SK-N-SH (cell line): ENCODE measurements at places on chromosomes 3 and 15. TPM values are rescaled to one million over a fixed set of nuclear protein-coding genes. Genes with fewer than 3 reads are reported as not detected.

Gene GOLGA8R
- 0.76 and 0.86 TPM in 2 replicates for polyA plus RNA-seq

Gene ARGFX
- polyA plus RNA-seq = not detected in 2 replicates

Gene CEP19
- 2.6 and 3.0 TPM in 2 replicates for polyA plus RNA-seq

- no peak for DNase-seq
Observed at GRCh38 chr3:116734243-116734642, 24.7 kb downstream of the TUSC7 start.

Gene CYP1A1
- 0.07 and 0.15 TPM in 2 replicates for polyA plus RNA-seq

DNA sequence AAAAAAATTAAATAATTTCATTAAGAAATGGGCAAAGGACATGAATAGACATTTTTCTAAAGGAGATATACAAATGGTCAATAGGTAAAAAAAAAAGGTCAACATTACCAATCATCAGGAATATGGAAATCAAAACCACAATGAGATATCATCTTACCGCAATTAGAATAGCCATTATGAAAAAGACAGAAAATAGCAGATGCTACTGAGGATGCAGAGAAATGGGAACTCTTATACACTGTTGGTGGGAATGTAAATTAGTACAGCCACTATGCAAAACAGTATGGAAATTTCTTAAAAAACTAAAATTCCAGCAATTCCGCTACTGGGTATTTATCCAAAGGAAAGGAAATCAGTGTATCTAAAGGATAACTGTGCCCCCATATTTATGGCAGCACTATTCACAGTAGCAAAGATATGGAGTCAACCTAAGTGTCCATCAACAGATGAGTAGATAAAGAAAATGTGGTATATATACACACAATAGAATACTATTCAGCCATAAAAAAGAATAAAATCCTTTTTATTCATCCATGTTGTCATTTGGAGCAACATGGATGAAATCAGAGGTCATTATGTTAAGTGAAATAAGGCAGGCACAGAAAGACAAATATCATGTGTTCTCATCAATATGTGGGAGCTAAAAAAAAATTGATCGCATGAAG is 132.4 kb downstream of the RPL22L1 start:
- no peak for DNase-seq

DNA sequence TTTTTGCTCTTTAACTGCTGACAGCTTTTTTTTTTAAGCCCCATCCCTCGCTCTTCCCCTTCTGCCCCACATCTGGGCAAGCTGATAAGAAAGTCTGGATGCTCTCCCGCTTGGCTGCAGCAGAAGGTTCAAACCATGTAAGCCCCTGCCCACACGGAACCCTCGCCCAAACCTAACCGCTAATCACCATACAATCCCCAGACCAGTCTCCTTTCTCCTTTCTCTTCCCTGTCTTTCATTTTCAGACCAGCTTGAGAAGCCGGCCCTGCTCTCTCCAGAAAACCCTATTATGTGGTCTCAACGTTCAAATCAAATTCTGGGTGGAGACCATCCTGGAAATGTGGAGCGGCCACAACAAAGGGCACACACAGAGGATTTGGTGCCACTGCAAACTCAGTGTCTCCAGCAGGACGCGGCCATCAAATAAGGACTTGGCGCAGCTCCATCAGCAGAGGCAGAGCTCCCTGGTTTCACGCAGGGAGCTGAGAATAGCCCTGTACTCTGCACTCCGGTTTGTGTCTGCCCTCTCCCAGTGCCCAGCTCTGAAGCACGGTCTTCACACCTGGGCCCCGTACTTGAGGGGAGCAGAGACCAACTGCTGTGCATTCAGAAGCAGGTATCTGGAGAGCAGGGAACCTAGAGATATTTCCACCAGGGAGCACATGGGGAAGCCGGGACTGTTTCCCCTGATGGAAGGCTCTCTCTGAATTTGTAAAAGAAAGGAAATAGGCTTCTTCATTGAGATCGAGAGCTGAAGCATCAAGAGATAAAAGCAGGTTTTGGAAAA is 92.6 kb downstream of the XXYLT1 start:
- DNase-seq = peak; percentile 82

DNA sequence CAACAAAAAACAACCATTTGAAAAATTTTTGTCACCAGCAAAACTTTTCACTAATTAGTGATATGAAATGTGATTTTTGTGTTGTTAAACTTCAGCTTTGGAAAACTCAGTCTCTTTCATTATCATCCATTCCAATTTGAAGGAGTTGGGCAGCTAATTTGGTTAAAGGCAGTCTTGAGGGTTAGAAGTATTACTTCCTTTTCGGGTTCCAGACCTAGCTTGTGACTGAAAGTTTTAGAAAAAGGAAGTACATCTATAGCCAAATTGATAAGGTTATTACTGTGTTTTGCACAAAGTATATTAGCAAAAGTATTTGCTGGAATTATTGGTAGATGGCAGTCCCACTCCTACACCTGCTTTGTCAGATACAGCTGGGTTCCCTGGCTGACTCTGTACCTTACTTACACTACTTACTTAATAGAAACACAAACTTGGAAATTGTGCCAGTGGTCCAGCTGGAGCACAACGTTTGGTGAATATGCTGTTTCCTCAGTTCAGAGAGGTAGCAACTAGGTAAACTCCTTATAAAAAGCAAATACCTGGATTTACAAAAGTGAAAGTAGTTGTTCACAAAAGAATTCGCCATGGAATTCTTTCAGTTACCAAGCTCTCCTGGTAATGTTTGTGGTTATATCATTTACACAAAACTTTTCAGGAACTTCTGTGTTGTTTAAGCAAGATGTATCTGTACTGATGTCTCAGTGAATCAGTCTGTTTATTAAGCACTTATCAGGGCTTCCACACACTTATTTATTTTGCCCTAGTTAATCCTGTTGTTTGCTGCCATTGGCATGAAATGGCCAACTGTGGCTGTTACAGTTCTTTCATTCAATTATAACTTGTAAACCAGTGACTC is 31.6 kb downstream of the TIPARP start:
- no peak for DNase-seq

GRCh38 chr3:46692566-46692990 is 901 bp downstream of the ALS2CL start:
- DNase-seq = no peak
